ENCODE measurements at places on chromosomes 12 and 14.
A peak's percentile ranks its signal among the peaks of the same experiment; 100 is the strongest.

- no peak for DNase-seq
These were observed 59.7 kb downstream of the GTF2A1 start for GRCh38 chr14:81161088-81161487.

DNA sequence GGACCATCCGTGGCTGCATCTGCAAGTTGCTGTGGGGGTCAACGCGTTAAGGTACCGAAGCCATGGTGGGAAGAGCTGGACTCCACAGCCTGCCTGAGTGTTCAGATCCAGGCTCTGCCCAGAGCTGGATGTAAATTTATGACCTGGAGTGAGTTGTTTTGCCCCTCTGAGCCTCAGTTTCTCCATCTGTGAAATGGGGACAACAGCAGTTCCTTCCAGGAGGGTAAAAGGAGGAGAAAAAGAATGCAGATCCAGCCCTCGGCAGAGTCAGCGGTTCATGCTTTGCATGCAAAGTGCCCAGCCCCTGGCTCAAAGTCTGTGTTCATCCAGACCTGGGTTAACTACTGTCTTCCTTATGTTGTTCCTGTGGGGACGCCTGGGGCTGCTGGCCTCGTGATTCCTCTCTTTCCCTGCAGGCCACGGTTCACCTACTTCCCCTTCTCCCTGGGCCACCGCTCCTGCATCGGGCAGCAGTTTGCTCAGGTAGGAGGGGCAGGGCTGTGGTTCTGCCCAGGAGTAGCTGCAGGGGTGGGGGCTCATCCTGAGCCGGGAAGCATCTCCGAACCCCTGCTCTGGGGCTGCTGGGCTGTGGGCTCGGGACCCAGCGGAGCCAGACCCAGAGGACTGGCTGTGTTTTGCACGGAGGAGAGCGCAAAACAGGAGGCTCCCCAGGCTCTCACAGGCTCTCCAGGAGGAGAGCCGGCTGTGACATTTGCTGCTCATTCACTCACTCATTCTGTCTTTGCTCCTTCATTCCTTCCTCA lies 41.9 kb downstream of the CYP46A1 start:
- DNase-seq = no peak

- DNase-seq = no peak
These were observed 1501.8 kb upstream of the FLRT2 start for GRCh38 chr14:84028080-84028604.

DNA sequence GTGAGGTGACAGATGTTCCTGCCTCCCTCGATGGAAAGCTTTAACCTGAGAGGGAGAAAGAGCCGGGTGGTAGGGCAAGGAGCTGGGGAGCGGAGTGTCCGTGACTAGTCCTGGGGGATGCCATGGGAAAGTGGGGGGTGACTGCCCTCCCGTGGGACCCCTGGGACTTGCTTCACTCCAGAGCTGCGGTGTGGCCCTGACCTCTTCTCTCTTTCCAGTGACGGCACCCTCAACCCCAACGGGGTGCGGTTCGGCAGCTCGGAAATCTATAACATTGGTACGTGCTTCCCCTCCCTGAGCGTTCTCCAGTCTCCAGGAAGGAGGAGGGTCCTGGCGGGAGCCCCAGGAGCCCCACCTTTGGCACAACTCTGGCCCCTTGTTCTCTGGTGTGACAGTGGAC lies 69.3 kb downstream of the AACS start:
- no peak for DNase-seq

- no peak for DNase-seq
These were observed 942 bp upstream of the GSG1 start for GRCh38 chr12:13104409-13104808.

GRCh38 chr12:87272851-87273250 lies 756.4 kb downstream of the C12orf50 start:
- DNase-seq = no peak

GRCh38 chr12:13196130-13196921 lies at the start of gene EMP1:
Gene EMP1, plus strand, starts transcription at chr12:13196726. Its CDS starts 14,785 bp downstream, at chr12:13211511.
- DNase-seq = no peak

DNA sequence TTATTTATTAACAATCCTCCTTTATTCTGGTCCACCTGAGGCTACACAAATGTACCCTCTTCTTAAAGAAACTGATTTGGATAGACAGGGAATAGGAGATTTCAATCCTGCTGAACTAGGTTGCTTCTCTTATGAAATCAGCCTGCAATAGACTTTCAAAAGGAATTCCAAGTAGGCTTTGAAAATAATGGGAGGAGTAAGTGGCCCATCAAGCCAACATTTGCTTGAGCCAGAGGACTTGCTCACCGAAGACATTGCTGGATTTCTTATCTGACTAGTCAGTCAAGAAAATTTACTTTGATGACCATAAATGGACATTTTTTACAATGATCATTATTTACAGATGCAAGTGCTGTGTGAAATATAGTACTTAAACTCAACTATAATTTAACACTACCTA lies 82.8 kb upstream of the RASSF8 start:
- no peak for DNase-seq

- DNase-seq = no peak
These were observed 146.4 kb downstream of the ADGRD1 start for GRCh38 chr12:131100031-131100674.

GRCh38 chr12:78101113-78101876 lies 270.6 kb downstream of the NAV3 start:
- peak; percentile 93 for DNase-seq

DNA sequence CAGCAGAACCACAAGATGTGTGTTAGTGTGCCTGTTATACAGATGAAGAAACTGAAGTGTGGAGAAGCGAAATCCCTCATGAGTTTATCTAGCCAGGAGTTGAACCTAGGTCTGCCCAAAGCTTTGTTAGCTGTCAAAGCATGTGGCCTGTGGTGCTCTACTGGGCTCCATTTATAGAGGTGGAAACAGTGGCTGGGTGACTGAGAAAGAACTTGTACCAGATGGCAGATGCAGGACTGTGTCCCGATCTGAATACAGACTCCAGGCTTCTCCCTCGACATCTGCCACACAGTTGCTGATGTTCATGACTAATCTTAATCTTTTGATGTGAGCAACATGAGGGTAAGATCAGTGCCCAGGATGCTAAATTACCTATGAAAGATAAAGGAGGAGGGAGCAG lies 89.1 kb downstream of the C12orf75 start:
- DNase-seq = no peak

- no peak for DNase-seq
These were observed 32.0 kb upstream of the SIX1 start for GRCh38 chr14:60681271-60681670.

DNA sequence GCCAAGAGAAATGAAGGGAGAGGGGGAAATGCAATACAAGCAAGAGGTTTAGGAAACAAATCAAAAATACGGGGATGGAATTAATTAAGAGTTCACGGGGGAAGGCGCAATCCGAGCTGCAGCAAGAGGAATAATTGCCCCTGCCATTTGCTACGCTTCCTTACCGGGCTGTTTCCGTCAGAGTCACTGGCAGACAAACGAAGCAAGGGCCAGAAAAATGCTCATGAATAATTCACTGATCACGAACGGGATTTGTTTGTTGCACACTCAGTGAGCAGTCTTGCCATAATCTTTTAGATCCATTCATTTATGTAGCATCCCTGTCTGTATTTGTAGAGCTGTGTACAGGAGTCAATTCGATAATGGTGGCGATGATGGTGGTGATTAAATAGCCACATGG lies 39.0 kb downstream of the PLXNC1 start:
- no peak for DNase-seq

DNA sequence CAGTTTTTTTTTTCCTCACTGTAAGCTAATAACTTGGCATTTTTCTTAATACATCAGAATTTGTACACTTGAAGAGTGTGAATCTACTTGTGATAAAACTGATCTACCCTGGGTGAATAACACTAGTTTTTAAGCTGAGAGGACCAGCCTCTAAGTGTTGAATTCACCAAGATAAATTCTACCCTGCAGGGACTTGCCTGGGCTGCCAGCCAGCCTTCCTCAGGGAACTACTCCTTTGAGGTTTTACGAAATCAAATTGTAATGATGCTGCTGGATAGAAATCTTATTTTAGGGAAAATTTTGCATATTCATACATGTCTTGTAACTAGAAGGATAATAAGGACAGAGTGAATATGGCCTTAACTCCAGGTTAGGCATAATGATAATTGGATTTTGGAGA lies 1.9 kb downstream of the MED21 start:
- DNase-seq = no peak

GRCh38 chr14:100115726-100116125 lies 43.7 kb downstream of the DEGS2 start:
- no peak for DNase-seq

- DNase-seq = no peak
These were observed 61.9 kb downstream of the ZFP36L1 start for GRCh38 chr14:68730811-68731425.

DNA sequence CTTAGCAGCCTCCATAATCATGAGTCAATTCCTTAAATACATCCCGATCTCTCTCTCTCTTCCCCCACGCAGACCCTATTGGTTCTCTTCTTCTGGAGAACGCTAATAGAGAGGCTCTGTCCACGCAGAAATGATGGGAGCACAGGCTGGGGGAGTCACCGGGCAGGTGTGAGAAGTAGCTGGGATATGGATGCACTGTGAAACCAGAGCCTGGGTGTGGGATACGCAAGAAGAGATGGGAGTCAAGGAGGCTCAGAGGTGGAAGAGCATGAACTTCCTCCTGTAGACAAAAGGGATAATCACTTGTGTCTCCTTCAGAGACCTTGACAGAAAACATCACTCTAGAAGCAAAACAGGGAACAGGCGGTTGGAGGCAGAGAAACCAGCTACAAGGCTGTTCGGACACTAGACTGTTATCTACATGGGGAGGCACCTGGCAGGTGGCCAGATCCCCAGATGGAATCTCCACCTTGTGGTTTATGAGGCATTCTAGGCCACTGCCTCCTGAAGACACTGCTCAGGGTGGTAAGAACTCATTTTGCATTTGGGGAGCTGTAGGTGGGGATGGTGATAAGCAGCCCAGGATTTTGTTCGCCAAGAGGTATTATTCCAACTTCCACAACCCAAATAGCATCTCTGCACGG lies 7.2 kb upstream of the SELPLG start:
- DNase-seq = no peak

GRCh38 chr14:68440820-68441219 lies 352.0 kb downstream of the ZFP36L1 start:
- no peak for DNase-seq

DNA sequence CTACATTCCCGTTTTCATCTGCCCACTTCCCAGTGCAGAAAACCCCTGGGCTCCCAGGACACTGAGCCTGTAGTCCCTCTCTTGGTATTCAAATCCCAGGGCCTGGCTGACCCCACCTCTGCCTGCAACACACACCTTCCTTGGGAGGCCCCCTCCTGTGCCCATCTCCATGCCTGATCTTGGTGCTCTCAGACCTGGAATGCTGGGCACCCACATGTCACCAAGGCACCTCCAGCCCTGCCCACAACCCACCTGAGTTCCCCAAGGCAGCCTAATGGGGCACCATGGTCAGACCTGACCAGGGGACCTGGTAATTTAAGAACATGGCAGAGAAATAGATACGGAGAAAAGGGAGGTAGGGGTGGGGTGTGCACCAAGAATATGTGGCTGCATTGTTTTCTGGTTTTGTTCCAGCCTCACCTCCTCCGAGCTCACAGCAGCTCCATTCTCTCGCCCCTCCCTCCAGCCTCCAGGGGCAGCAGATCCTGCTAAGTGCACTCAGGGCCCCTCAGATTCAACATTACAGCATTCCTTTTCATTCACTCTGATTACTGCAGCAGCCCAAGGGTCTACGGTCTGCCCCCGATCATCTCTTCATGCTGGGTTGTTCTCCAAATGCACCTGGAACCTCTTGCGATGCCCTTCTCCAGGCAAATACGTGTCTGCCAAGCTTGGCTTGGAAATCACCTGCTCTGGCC lies 9.2 kb upstream of the HSP90AA1 start:
- no peak for DNase-seq

- no peak for DNase-seq
These were observed 1325.1 kb downstream of the SLC16A7 start for GRCh38 chr12:60920841-60921495.

GRCh38 chr12:53381731-53382630 lies 2.0 kb downstream of the SP1 start:
- DNase-seq = no peak

- no peak for DNase-seq
These were observed 83.6 kb upstream of the VASH1 start for GRCh38 chr14:76677534-76678145.

- no peak for DNase-seq
These were observed 687.5 kb upstream of the FBXO33 start for GRCh38 chr14:40119765-40120164.

DNA sequence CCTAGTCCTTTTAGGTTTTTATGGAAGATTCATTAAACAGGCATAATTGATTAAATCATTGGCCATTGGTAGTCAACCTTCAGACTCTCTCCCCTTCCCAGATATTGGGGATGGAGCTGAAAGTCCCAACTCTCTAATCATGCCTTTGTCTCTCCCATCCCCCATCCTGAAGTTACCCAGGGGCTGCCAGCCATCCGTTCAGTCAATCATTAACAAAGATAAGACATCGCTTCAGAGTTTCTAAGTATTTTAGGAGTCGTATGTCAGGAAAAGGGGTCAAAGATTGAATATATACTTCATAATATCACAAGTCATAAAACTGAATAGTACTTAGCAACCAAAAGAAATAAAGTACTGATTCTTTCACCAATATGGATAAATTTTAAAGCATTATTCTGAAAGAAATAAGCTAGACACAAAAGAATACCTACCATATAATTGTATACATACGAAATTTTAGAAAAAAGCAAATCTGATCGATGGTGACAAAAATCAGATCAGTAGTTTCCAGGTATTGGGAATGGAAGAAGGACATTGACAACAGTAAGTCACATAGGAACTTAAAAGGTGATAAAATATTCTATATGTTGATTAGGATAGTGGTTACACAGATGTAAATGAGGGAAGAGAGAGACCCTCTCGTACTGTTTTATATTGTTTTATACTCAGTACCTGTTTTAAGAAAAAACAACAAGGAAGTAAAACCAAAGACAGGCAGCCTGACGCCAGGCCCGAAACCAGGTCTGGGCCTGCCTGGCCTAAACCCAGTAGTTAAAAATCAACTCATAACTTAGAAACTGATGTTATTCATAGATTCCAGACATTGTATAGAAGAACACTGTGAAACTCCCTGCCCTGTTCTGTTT lies 414.4 kb downstream of the DAD1 start:
- no peak for DNase-seq

DNA sequence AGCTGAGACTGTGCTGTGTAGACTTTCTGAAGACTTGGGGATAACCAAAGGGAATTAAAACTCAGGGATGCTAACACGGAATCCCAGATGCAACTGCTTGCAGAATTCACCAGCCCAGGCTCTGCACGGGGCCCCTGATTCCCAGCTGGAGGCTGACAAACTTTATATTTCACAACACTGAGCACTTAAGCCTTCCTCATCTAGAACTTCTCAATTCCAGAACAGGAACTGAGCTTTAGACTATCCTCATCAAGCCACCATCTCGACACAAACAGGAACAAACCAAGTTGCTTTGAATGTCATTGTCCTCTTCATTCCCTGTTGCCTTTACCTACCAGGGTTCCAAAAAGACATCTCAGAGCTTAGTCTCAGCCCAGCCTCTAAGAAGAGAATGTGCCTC lies 22.2 kb downstream of the CCDC63 start:
- DNase-seq = no peak

GRCh38 chr14:105223770-105224544 lies 24.4 kb upstream of the BTBD6 start:
- no peak for DNase-seq

GRCh38 chr14:72796935-72797334 lies 97.0 kb downstream of the DPF3 start:
- no peak for DNase-seq
